ENCODE measurements at places on chromosomes 13 and 19.

- no peak for ATAC-seq
These were observed 12.7 kb downstream of the FARP1 start for GRCh38 chr13:98155475-98156109.

DNA sequence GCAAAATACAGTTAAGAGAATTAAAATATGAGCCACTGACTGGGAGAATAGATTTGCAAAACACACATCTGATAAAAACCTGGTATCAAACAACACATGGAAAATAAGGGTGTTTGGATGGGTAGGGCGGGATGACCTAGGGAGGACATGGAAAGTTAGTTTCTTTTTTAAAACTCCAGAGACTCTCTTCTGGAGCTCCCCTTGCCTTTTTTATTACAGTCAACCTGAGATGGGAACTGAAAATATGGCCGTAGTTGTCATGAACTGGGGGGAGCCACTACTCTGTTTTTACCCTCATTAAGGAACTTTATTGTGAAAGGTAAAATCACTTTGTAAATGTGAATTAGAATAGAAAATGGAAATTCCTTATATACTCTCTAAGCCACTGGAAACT, 113.0 kb downstream of the ATP11A start:
- ATAC-seq: no peak

DNA sequence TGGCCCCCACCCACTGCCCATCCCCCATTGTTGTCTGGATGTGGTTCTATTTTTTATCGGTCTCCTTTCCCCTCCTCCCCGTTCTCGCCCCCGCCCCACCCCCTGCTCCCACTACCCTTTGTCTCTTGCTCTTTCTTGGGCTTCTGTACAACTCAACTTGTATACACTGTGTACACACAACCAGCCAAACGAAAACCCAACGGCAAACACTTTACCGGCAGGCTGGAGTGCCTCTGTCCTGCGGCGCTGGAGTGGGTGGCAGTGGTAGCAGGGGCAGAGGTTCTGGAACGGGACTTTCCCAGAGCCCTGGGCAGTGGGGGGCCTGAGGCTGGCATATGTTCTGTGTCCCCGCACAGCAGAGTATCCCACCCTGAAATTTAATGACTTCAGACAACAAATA, 13.7 kb downstream of the RRAS start:
- ATAC-seq: no peak

GRCh38 chr19:35226748-35227147, 1.8 kb downstream of the FAM187B start:
- ATAC-seq: no peak

- ATAC-seq: no peak
These were observed 23.1 kb downstream of the GAS6 start for GRCh38 chr13:113840541-113841352.

DNA sequence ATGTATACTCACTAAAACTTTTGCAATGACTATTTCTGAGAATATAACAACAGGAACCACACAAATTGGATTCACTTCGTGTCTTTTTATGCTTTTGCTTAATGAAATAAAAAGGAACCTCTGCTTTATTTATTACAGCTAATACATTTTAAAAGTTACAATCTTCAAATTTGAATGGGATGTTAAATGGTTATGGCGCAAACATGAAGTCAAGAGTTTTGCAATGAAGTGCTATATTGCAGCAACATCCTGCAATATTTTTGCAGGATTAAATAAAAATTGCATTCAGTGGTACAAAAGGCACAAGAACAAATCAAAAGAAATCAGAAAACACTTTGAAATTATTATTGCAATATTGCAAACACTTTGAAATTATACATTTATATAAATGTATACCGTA, 1519.0 kb upstream of the MIR17HG start:
- no peak for ATAC-seq

GRCh38 chr13:30966101-30966500, 33.6 kb downstream of the TEX26 start:
- ATAC-seq: no peak

GRCh38 chr19:16836115-16837034, 7.2 kb downstream of the SIN3B start:
- peak; percentile 44 for ATAC-seq

GRCh38 chr13:48236528-48237353, 3.7 kb downstream of the ITM2B start:
- ATAC-seq: peak; percentile 33

- no peak for ATAC-seq
These were observed 399 bp upstream of the SPTBN4 start for GRCh38 chr19:40466219-40466984.

GRCh38 chr13:46797501-46798237, 708 bp upstream of the ESD start:
- ATAC-seq: peak; percentile 51

DNA sequence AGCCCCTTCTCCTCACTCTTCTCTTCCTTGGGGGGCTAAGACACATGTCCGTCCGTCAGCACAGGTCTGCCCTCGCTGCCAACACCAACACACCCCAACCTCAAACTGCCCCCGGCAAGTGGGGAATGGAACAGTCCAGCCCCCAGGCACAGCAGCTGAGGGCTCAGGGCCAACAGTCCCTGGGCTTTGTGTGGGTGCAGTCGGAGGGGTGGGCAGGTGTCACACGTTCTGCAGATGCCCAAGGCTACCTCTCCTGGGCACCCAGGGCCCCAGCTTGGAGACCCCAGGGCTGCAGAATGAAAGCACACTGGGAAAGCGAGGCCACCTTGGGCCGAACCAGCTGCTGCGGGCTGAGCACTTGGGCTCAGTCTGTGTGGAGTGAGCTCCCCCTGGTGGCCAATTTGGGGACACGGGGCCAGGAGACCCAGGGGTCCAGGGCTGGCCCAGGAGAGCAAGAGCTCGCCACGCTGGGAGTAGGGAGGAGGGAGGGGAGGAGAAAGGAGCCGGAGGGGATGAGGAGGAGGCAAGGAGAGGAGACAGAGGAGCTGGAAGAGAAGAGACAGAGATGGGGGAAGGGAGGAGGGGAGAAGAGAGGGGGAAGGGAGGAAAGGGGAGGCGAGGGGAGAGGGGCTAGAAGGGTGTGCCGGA, 14.0 kb upstream of the ATP8B3 start:
- ATAC-seq: peak; percentile 82

- no peak for ATAC-seq
These were observed 1.6 kb downstream of the CYSLTR2 start for GRCh38 chr13:48655291-48655690.

DNA sequence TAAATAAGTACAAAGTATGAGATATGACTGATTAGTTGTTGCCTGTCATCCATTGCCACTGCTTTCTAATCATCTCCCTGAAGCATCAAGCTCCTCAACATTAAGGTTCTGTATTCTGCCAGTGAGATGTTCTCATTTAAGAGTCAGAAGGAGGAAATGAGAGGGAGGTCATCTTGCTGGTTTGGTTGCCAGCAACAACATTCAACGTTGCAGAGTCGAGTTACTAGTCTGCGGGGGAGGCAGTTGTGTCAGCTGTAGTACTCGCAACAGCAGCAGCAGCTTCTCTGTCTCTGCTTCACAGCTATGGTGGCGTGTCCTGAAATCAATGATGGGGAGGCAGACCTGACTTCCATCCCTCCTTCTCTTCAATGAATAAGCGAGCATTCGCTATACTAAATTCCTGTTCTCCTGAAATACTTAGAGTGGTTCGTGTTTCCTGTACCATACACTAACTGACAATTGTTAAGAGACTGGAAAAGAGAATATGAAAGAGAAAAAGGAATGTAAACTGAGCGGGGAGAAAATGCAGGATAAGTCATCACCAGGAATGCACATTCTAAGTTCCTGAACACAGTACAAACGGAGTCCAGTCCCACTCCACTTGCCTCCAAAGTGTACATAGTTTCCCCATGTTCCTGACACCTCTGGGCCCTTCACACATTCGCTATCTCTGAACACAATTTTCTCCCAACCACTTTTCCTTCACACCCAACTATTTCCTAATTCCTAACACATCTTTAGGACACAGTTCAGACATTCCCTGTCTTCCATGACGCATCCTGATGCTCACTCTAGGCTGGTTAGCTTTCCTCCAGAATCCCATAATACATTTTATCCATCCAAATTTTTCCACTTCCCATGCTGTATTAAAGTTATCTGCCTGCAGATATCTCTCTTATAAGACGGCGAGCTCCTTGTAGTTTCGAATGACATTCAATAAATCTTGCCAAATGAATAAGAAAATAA, 263.0 kb downstream of the KLF12 start:
- ATAC-seq: peak; percentile 58

- no peak for ATAC-seq
These were observed 433.7 kb downstream of the DIAPH3 start for GRCh38 chr13:59730026-59730425.

- no peak for ATAC-seq
These were observed 37.2 kb upstream of the RGCC start for GRCh38 chr13:41420146-41420545.

DNA sequence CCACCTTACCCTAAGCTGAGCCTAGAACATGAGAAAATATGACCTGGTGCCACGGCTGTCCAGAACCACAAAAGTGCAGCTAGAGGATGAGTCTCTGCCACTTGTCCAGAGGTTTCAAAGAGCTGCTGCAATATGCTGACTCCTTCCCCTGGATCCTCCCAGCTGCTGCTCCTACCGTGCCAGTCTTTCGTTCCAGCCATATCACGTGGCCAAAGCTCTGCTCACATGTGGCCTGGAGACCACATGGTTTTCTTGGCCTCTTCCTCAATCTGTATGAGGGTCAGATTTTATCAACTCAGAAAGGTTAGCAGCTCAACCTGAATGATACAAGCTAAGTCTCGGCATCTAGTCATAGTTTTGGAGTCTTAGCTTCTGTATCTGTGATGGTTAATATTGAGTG, 3.2 kb upstream of the SACS start:
- ATAC-seq: no peak

DNA sequence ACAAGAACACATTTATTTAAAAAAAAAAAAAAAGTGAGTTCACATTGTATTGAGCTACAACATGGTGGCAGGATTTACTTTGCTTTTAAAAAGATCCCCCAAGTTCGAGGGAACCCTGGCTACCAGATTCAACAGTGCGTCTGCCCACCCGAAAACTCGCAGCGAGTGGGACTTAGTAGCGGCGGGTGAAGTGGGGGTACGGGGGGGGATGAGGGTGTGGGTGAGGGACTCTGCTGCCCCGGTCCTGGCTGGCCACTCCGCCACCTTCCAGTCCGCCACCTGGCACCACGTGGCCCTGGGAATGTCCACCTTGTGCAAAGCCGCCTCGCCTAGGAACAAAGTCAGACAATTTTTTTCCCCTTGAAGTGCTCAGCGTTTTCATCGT, 19.3 kb upstream of the TINCR start:
- no peak for ATAC-seq

- peak; percentile 63 for ATAC-seq
These were observed 56.5 kb downstream of the GADD45B start for GRCh38 chr19:2532252-2533071.

GRCh38 chr19:38980583-38981374, 5.2 kb upstream of the FBXO17 start:
- ATAC-seq: no peak

- peak; percentile 93 for ATAC-seq
These were observed 53.6 kb upstream of the LDLR start for GRCh38 chr19:11035441-11036377.

DNA sequence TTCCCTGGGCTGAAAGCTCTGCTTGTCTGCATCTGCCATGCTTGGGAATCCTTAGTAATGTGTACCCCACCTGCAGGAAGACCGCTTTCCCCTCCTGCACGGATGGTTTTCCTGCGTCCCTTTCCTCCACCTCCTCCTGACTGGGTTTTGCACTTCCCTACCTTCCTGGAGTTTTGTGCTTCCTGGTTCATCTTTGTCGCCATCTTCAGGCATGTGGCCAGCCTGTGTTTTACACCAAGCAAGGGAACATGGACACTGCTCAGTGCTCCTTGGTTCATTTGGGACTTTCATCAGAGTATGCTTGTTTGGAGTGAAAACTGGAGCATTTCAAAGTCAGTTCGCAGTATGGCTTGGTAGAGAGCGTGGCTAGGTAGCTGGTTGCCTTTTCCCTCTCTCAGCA, 30.7 kb downstream of the ERICH6B start:
- no peak for ATAC-seq

DNA sequence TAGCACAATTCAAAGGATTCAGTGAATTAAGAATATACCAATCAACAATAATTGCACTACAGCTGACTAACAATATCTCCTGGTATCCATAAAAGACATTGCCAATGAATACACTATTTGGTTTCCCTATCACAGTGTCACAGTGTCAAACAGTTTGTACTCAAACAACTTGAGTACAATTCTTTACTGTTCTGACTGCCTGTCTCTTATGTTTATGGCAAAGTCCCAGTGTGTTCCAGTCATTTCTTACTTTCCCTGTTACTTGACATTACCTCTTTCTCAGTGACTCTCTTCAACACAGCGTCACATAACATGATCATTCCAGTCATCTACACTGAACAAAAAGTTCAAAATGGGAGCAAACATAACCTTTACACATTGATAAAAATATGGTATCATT, 21.2 kb upstream of the RNASEH2B start:
- no peak for ATAC-seq

DNA sequence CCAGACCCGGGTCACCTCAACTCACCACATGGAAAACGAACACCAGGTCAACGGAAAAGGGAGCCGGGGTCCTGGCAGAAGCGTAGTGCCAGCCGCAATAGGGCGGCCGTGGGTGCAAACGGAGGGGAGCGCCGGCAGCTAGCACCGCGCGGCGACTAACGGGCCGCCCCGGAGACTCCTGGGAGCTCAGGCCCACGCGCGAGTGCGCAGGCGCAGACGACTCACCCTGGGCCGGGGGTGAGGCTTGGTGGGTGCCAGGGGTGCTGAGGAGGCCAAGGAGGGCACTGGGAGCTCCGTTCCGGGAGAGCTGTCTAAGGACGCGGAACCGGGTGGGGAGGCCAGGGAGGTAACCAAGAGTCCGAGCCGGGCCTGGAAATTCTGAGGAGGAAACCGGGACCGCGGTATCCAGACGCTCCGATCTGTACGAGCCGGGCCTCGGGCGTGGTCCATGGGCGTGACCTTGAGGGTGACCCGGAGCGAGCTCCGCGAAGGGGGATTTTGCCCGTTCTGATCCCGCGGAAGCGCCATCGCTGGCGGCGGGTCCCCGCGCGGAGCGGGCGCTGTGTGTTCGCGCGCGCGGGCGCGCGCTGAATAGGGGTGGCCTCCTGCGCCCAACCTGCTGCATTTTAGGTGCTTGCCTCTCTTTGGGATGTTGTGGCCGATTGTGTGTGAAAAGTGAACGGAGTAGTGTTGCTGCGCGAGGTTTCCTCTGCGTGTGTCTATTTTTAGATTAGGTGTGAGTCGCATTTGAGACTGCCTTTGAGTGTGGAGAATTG, at the start of gene ZNF382:
TSS of gene ZNF382 (plus strand) at position 213 of the 776 bp plus-strand sequence. CDS start 4,602 bp downstream, outside the sequence.
- ATAC-seq: peak; percentile 89

GRCh38 chr19:45496349-45496953, 396 bp downstream of the RTN2 start:
- ATAC-seq: peak; percentile 35

DNA sequence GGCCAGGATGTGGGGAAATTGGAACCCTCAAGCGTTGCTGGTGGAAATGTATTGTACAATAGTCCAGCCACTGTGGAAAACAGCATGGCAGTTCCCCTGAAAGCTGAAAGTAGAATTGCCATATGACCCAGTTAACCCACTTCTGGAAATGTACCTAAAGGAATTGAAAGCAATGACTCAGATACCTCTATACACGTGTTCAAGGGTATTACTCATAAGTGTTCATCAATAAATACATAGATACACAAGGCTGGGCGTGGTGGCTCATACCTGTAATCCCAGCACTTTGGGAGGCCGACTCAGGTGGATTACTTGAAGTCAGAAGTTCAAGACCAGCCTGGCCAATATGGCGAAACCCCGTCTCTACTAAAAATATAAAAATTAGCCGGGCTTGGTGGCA, 71.9 kb upstream of the IRS2 start:
- no peak for ATAC-seq

Measured in gastroesophageal sphincter (tissue), 4 donors.